ENCODE measurements at places on chromosomes 12 and 14. TPM values are rescaled to one million over a fixed set of nuclear protein-coding genes. Genes with fewer than 3 reads are reported as not detected.

Gene HPD
- polyA plus RNA-seq: 4.5 TPM

Gene IFI27
- polyA plus RNA-seq: 483 TPM

Gene PKP2
- polyA plus RNA-seq: 9.4 TPM

Gene SERPINA3
- 78.2 TPM for polyA plus RNA-seq

Gene PRH2
- polyA plus RNA-seq: not detected

Gene FAM181A
- polyA plus RNA-seq: not detected

Gene ENDOU
- 0.54 TPM for polyA plus RNA-seq

Gene CLMN
- 19.7 TPM for polyA plus RNA-seq

Gene SELPLG
- polyA plus RNA-seq: 14.1 TPM

Gene ACVR1B
- 26.9 TPM for polyA plus RNA-seq

Gene PLBD1
- polyA plus RNA-seq: 24.1 TPM

Gene BCL2L14
- 0.45 TPM for polyA plus RNA-seq

Gene KIF26A
- polyA plus RNA-seq: 7.7 TPM

Gene GPRC5D
- polyA plus RNA-seq: not detected

Gene KRT75
- not detected for polyA plus RNA-seq

Gene C12orf54
- not detected for polyA plus RNA-seq

Gene FGF6
- not detected for polyA plus RNA-seq

Gene TBC1D30
- polyA plus RNA-seq: 0.34 TPM

Gene DDN
- polyA plus RNA-seq: 0.10 TPM

Gene CRIP1
- polyA plus RNA-seq: 16.9 TPM

Gene RIN3
- 10.8 TPM for polyA plus RNA-seq

Gene FOXA1
- polyA plus RNA-seq: 0.22 TPM

Gene MYF6
- 1.0 TPM for polyA plus RNA-seq

Gene SALL2
- polyA plus RNA-seq: 1.1 TPM

Gene TAS2R8
- polyA plus RNA-seq: not detected

Gene TOGARAM1
- polyA plus RNA-seq: 11.0 TPM

Gene SPX
- 9.0 TPM for polyA plus RNA-seq

Gene BCL11B
- polyA plus RNA-seq: 0.11 TPM

Gene SCN8A
- 0.12 TPM for polyA plus RNA-seq

Gene AMN
- 12.3 TPM for polyA plus RNA-seq

Gene GNG2
- 3.9 TPM for polyA plus RNA-seq

Gene DNAJC22
- polyA plus RNA-seq: 0.62 TPM

Gene CD69
- polyA plus RNA-seq: 6.8 TPM

Gene OAS2
- 4.9 TPM for polyA plus RNA-seq

Gene HIGD1C
- polyA plus RNA-seq: not detected

Gene GPR132
- polyA plus RNA-seq: 2.7 TPM

Gene MYRFL
- polyA plus RNA-seq: not detected

Gene E2F7
- polyA plus RNA-seq: not detected

Gene AP5M1
- polyA plus RNA-seq: 12.1 TPM

All from adipose tissue (tissue), 3 donors.